ENCODE measurements at places on chromosomes 3 and 15.
A peak's percentile ranks its signal among the peaks of the same experiment; 100 is the strongest.

GRCh38 chr3:141402476-141403171 lies 34.3 kb downstream of the ZBTB38 start:
- DNase-seq, result no peak

GRCh38 chr15:35495080-35495479 lies 50.9 kb downstream of the DPH6 start:
- no peak for DNase-seq

DNA sequence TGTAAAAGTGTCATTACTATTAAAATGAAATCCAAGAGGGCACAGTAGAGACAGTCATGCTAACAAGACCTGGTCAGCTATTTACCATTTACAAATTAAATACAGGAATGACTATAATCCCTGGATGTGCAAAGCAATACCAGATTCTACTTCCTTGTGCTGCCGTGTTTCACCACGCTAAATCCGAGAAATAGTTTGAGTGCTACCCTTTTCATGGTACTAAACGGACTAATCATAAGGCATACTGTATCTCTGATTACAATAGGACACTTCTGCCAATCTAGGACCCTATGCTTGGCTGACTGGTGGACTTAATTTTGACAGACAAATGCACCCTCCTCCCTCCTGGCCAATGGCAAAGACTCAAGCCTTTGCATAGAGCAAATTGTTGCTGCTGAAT lies 63.0 kb upstream of the NR2F2 start:
- DNase-seq, result no peak

DNA sequence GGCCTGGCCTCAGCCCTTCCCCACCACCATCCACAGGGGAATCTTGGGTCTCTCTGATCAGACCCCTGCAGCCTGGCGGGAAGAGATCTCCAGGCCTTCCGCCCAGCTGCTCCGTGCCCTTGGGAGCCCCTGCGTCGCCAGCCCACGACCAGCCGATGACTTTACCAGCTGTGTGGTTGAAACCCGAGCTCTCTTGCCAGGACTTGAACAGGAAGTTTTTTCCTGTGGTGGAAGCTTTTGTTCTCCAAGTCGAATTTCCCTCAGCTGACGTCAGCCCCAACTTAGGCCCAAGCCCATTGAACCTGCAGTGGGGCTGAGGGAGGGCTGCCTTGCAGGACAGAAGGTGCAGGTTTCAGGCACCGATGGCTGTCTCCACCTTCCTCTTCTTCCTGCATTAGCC lies 51.7 kb upstream of the SMAD3 start:
- no peak for DNase-seq

- DNase-seq, result peak; percentile 2
These were observed 23.9 kb upstream of the TXNRD3 start for GRCh38 chr3:126678693-126679317.

DNA sequence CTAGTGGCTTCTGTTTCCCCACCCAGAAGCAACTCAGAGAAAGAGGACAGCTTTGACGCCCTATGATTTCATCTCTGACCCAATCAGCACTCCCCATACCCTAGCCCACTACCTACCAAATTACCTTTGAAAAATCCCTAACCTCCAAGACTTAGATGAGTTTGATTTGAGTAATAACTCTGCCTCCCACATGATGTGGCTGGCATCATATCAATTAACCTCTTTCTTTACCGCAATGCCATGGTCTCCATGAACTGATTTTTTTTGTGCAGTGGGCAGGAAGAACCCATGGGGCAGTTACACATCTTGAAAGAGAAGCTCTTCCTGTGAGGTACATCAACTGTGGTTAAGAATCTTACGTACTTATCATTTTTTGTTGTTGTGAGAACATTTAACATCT lies 25.5 kb upstream of the APOD start:
- DNase-seq, result no peak

DNA sequence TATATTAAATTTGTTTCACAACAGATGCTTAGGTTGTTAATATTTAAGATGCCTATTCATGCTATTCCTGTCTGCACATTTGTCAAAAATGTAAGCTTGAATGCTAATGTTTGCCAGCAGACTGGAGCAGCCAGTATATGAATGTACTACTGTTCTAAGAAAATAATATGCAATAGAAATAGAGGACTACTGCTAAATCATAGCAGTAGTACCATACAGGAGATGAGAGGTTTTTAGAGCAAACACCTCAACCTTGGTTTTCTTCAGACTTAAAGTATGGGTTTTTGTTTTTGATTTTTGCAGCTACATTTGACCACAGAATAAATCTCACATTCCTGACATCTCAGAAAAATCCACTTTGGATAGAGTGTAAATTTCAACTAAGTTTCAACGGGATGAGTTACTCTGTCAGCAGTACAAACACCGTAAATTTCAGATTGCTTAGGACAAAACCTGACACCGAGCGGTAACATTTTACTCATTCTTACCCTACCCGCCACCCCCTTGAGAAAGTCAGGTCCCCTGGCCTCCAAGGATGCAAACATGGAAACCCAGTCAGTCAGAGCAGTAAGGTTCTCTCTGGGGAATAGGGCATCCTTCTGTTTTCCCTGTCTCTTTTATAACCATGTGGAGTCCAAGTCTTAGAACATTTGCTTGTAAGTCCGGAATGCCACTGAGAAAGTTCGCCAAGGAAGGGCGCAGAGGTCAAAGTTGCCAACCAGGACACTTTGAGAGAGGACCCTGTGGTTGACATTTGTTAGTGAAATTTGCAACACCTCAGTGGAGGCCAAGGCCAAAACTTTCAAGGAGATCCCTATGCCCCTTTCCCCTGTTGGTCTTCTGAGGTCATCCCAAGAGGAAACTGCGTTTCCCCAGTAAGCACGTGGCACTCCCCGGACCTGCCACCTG lies 17.9 kb upstream of the SATB1 start:
- DNase-seq, result no peak

- no peak for DNase-seq
These were observed 59.1 kb upstream of the SPRED1 start for GRCh38 chr15:38193496-38193895.

DNA sequence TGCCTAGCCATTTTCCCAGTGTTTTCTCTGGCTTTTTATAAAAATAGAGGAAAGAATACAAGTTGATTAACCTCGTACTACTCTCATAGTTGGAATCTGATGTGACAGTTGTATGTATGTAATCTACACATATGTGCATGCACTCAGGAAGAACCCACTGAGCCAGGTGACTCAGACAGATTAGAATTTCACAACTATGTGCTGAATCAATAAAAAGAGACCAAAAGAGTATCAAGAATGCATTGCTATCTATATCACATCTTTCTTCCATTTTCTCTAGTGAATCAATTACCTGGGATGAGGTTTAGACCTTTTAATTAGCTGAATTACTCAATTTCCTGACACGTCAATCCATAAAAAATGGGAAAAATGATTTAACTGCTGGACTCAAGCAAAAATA lies 319.3 kb upstream of the ATP10A start:
- no peak for DNase-seq

- no peak for DNase-seq
These were observed 15.8 kb downstream of the WNT7A start for GRCh38 chr3:13863965-13864595.

GRCh38 chr15:33678176-33678575 lies 290.1 kb upstream of the CHRM5 start:
- no peak for DNase-seq

- peak; percentile 57 for DNase-seq
These were observed 3.6 kb downstream of the CHDH start for GRCh38 chr3:53842436-53843194.

DNA sequence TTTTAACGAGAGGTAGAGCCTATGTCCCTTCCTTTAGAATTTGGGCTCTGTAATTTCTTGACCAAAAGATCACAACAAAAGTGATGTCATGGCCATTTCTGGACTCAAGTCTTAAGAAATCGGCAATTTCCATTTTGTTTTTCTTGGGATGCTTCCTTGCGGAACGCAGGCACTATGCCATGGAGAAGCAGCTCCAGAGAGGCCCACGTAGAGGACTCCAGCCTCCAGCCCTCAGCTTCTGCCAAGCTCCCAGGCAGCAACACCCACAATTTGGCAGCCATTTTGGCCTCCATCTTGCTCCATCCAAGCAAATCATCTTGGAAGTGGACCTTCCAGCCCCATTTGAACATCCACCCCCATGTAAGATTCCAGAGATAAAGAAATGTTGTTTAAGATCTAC lies 6.0 kb upstream of the GPD1L start:
- no peak for DNase-seq

GRCh38 chr15:51195459-51195858 lies 100.8 kb upstream of the TNFAIP8L3 start:
- DNase-seq, result no peak

DNA sequence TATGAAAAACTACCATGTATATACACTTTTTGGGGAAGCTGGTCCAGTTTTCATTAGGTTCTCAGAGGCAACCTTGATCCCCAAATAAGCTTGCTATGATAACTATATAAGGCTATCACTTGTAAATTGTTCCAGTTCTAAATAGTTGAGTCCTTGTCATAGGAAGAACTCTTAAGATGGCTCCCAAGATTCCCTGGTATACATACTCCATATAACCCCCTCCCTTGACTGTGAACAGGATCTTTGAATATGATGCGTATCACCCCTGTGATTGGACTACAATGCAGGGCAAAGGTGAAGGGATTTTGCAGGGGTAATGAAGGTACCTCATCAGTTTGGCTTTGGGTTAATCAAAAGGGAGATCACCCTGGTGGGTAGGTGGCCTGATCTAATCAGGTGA lies 48.6 kb upstream of the TRIM59 start:
- no peak for DNase-seq

GRCh38 chr3:10557781-10558373 lies 52.5 kb upstream of the ATP2B2 start:
- DNase-seq, result no peak

DNA sequence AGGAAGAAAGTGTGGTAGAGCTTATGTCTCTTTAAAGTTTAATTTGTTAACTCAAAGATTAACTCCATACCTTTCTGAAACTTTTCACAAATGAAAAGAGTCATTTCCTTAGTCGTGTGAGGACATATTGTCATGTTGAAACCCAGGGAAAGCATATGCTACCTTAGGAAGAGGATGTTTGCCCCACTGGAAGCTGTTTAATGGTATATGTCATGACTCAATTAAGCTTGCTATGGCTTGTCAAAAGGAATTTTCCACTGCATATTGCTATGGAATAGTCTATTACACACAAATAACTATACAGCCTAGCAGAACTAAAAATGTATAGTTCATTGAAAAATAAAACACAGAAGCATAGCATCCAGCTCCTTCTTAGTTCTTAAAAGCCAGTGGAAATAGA lies 69.9 kb downstream of the NSUN3 start:
- DNase-seq, result no peak

- no peak for DNase-seq
These were observed 81.9 kb downstream of the IL1RAP start for GRCh38 chr3:190595807-190596206.

- DNase-seq, result no peak
These were observed 95.0 kb upstream of the NEDD4 start for GRCh38 chr15:56088389-56088788.

DNA sequence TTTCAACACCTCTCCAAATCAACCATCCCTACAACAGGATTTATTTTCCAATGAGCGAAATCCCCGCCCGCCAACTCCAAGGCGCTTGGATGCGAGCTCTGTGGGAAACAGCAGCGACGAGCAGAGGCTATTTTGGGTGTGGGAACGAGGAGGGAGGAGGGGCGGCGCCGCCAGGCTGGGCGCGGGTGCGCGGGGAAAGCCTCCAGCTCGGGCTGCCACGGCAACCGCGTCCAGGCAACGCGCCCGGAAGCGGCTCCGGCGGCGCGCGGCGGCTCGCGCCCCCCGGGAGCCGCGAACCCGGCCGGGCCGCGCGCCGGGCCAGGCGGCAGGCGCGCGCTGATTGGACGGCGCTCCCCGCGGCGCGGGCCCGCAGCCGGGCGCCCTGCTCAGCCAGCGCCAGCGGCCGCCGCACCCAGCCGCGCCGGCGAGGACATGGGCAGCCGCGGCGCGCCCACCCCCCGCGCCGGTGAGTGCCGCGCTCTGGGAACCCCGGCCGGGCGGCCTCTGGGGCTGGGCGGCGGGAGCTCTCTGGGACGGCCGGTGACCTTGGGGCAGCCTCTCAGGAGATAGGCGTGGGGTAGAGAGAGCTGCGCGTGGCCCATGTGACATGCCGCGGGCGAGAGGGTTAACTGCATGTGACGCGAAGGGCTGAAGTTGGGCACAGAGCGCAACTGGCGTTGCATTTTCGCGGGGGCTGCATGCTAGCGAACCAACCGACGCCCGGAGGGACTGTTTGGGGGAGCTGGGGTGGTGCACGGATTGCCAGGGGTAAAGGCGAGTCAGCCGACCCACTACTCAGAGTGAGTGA lies at the start of gene FAM81A:
TSS of gene FAM81A (plus strand) at position 370 of the 808 bp plus-strand sequence. CDS start 20,441 bp downstream, outside the sequence.
- DNase-seq, result peak; percentile 55

DNA sequence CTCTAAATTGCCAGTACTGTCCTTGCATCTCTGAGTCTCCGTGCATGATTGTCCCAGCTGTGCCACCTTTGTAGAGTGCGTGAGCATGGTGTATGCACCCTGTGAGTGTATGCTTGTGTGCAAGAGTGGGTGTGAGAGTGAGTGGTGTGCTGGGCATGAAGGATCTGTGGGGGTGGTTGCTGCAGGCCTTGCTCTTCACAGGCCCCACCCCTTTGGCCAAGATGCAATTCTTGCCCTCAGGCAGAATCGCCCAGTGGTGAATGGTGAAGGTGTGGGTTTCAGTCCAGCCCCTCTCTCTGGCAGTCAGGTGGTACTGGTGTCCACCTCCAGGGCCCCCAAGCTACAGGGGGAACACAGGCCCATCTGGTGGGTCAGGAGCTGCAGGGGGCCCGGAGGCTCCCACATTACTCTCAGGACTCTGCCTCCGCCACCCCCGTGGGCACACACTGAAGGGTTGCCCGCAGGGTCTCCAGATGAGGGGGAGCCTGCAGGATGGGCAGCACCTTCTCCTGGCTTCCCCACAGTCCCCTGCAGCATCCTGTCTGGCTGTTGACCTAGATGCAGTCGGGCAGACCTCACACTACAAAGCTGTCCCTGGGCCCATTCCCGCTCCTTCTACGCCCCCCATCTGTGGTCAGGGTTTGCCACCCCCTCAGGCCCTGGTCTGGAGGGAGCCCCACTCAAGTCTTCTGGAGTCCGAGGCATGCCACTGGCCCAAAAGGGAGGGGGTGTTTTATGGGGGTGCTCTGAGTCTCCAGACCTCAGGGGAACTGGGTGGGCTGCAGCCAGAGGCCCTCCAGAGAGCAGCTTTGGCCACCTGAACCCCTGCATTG lies 8.3 kb upstream of the ROPN1B start:
- no peak for DNase-seq

- DNase-seq, result no peak
These were observed 99.4 kb upstream of the CTDSPL start for GRCh38 chr3:37762286-37762685.

GRCh38 chr15:35071106-35071505 lies 14.0 kb downstream of the NANOGP8 start:
- no peak for DNase-seq

DNA sequence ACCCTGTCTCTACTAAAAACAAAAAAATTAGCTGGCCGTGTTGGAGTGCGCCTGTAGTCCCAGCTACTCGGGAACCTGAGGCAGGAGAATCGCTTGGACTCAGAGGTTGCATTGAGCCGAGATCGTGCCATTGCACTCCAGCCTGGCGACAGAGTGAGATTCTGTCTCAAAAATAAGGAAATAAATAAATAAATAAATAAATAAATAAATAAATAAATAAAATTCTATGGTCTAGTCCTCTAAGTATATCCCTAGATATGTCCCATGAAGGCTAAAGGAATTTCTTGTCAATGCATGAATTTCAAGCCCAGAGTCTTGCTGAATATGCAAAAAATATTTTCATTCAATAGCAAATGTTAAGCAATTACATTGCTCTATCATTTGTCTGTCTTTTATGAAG lies 149.0 kb downstream of the EPHA3 start:
- DNase-seq, result no peak

All from NCI-H748 treated with DMSO at 0.1 percent for 48 hours (cell line).